ENCODE measurements at places on chromosomes 11 and 22. TPM values are rescaled to one million over a fixed set of nuclear protein-coding genes. Genes with fewer than 3 reads are reported as not detected.

- no peak overlapping the region for H3K27ac ChIP-seq
- DNase-seq, result no peak
- no peaks in the 10 kb centered on the region for H3K36me3 ChIP-seq
- peaks cover 16% of the 10 kb centered on the region for H3K27me3 ChIP-seq
Measured at GRCh38 chr22:22935546-22936157, 48.0 kb downstream of the IGLL5 start.

- no peak overlapping the region for H3K27ac ChIP-seq
- H3K27me3 ChIP-seq, result peaks cover 21% of the 10 kb centered on the region
- DNase-seq, result no peak
- H3K4me3 ChIP-seq, result no peak overlapping the region
Measured at GRCh38 chr11:32331792-32332191, 103.5 kb downstream of the WT1 start.

- peaks cover 2% of the 10 kb centered on the region for H3K4me1 ChIP-seq
- H3K27me3 ChIP-seq, result peaks cover 6% of the 10 kb centered on the region
- H3K4me3 ChIP-seq, result no peak overlapping the region
- H3K27ac ChIP-seq, result no peak overlapping the region
Measured at GRCh38 chr11:1073261-1073724, 1.4 kb upstream of the MUC2 start.

DNA sequence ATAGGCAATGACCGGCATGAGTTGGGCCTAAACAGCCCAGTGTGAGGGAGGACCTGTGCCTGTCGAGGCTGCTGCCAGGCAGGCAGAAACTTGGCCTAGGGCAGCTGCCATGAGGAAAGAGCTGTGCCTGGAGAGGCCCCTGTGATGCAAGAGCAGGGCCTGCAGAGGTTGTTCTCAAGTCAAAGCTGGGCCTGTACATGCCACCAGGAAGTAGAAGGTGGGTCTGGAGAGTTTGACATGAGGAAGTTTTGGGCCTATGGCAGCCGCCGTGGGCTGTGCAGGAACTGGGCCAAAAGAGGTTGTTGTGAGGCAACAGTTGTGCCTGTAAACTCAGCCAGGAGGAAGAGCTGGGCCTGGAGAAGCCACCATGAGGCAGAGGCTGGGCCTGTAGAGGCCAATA is 43.2 kb downstream of the OR4C45 start:
- H3K27ac ChIP-seq, result no peak overlapping the region
- no peaks in the 10 kb centered on the region for H3K27me3 ChIP-seq
- H3K4me3 ChIP-seq, result no peak overlapping the region
- DNase-seq, result peak; percentile 56
- H3K36me3 ChIP-seq, result no peaks in the 10 kb centered on the region

GRCh38 chr11:75229466-75229865 is 11.1 kb upstream of the TPBGL start:
- no peak overlapping the region for H3K27ac ChIP-seq
- H3K36me3 ChIP-seq, result no peaks in the 10 kb centered on the region
- no peak for DNase-seq
- H3K27me3 ChIP-seq, result peaks cover 21% of the 10 kb centered on the region
- H3K4me3 ChIP-seq, result no peak overlapping the region
- no peaks in the 10 kb centered on the region for H3K4me1 ChIP-seq

GRCh38 chr11:32056438-32056837 is 34.4 kb upstream of the RCN1 start:
- H3K4me3 ChIP-seq, result no peak overlapping the region
- H3K27ac ChIP-seq, result no peak overlapping the region
- peaks cover 84% of the 10 kb centered on the region for H3K27me3 ChIP-seq

- H3K4me1 ChIP-seq, result no peaks in the 10 kb centered on the region
- no peaks in the 10 kb centered on the region for H3K27me3 ChIP-seq
- no peak overlapping the region for H3K27ac ChIP-seq
- DNase-seq, result no peak
- H3K36me3 ChIP-seq, result peaks cover 28% of the 10 kb centered on the region
- no peak overlapping the region for H3K4me3 ChIP-seq
Measured at GRCh38 chr11:69653406-69653960, 12.5 kb downstream of the CCND1 start.

FJX1 gene
- 21.6 TPM for total RNA-seq

C11orf16 gene
- total RNA-seq, result not detected

RIN1 gene
- total RNA-seq, result 23.6 TPM

Data from osteocyte (in vitro differentiated cells).